EH (cell line): ENCODE measurements at places on chromosomes 16 and 17.

DNA sequence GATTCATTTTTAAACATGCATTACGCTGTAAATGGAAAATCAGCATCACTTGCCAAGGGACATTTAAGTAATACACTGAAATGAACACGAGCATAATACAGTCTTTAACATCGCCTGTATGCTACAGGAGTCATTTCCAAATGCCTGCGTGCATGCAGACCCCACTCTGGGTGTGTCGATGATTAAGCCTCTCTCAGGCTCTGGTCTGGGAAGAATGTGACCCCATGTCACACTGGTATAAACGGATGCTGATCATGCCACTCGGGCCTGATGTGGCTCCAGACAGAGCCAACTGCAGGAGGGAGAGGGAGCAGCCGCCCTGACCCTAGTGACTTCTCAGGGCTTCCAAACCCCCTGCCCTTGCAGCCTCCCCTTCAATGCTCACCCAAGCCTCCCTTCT is 10.8 kb downstream of the EMP2 start:
- peak; percentile 42 for DNase-seq

GRCh38 chr17:36972186-36972700 is 23.5 kb downstream of the AATF start:
- peak; percentile 24 for DNase-seq

GRCh38 chr17:28188841-28189263 is 130.1 kb upstream of the TMEM97 start:
- no peak for DNase-seq

- no peak for DNase-seq
Observed at GRCh38 chr17:34580685-34581445, 1.5 kb downstream of the TMEM132E start.

GRCh38 chr16:29961479-29962343 is at the start of gene TMEM219:
Gene TMEM219, plus strand, starts transcription at chr16:29962079. Its CDS starts 1,065 bp downstream, at chr16:29963144.
- DNase-seq = peak; percentile 92

DNA sequence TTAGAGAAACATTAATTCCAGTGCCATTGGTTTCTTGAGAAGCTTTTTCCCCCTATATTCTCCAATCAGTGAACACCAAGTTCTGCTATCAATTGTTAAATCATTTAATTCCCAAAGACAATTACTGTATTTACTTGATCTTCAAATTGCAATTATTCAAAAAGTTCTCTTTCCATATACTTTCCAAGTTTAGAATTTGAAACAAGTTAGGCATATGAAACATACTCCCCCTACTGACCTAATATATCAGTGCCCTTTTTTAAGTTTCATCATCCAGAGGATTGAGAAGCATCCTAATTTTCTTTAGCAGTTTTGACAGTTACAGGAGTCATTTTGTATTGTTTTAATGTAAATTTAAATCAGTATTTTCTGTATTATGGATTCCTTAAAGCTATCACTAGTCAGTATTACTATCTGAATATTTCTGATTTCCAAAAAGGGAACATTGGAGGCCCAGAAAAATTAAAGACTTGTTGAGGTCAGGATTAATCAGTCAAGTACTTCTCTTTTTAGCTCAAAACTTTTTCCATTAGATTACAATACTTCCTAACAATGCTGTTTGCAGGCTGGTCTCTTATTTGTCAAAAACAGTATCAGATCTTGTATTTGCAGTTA is 16.3 kb downstream of the MEIOC start:
- peak; percentile 47 for DNase-seq

- no peak for DNase-seq
Observed at GRCh38 chr16:325375-326145, 27.0 kb downstream of the AXIN1 start.

GRCh38 chr16:64058685-64059084 is 1063.2 kb downstream of the CDH11 start:
- no peak for DNase-seq

DNA sequence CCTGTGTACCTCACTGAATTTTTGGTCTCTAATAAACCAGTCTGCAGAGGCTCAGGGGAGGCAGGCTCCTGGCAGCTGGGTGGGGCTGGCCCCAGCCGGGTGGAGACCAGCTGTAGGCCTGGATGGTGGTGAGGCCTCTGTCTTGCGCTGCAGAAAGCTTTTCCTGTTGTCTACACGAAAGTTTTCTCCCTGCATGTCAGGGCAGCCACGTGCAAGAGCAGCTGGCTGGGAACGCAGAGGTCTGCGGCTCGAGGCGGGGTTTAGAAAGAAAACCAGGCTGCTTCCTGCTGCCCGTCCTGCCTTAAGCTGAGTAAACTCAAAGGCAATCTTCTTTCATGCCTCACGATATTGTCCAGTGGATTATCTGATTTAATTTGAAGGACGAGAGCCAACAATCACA is 2.4 kb downstream of the SERPINF1 start:
- DNase-seq = peak; percentile 85

DNA sequence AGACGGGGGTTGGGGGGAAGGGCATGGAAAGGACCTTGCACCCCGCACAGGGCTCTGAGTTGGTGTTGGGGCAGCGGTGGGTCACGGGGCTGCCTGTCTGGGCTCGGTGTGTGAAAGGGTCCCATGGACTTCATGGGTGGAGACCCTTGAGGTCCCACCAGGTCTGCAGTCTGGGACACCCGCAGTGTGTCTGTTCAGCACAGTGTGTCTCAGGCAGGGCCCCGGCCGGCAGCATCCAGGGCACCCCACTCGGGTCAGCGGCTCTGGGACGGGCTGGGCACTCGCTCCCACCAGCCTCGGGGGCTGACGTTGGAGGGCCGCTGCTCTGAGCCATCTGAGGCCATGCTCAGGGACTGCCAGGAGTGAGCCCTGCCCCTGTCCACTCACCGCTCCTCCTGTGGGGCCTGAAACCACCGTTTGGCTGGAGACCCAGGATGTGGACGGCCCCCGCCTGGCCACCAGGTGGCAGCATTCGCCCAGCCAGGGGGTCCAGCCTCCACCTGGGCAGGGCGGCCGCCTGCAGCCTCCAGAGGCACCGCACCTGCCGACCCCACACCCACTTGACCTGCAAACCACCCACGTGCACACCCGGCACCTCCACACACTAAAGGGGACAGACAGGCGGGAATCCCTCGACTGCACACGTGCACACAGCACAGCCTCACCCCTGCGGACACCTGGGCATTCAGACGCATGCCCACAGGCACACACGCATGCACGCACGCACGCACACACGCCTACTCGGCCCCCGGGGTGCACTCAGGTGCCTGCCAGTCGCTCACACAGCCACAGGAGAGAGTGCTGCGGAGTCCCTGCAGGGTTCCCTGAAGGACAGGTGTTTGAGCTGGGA is 10.1 kb upstream of the ZFPM1 start:
- peak; percentile 74 for DNase-seq
